ENCODE measurements at places on chromosomes 2 and 18. TPM values are rescaled to one million over a fixed set of nuclear protein-coding genes. Genes with fewer than 3 reads are reported as not detected.

Gene TUBA3E
- total RNA-seq = not detected

Gene CNGA3
- not detected for total RNA-seq

Gene ESPNL
- total RNA-seq = not detected

Gene ALLC
- not detected for total RNA-seq
